ENCODE measurements at places on chromosomes 3 and 15. TPM values are rescaled to one million over a fixed set of nuclear protein-coding genes. Genes with fewer than 3 reads are reported as not detected.
A peak's percentile ranks its signal among the peaks of the same experiment; 100 is the strongest.

DNA sequence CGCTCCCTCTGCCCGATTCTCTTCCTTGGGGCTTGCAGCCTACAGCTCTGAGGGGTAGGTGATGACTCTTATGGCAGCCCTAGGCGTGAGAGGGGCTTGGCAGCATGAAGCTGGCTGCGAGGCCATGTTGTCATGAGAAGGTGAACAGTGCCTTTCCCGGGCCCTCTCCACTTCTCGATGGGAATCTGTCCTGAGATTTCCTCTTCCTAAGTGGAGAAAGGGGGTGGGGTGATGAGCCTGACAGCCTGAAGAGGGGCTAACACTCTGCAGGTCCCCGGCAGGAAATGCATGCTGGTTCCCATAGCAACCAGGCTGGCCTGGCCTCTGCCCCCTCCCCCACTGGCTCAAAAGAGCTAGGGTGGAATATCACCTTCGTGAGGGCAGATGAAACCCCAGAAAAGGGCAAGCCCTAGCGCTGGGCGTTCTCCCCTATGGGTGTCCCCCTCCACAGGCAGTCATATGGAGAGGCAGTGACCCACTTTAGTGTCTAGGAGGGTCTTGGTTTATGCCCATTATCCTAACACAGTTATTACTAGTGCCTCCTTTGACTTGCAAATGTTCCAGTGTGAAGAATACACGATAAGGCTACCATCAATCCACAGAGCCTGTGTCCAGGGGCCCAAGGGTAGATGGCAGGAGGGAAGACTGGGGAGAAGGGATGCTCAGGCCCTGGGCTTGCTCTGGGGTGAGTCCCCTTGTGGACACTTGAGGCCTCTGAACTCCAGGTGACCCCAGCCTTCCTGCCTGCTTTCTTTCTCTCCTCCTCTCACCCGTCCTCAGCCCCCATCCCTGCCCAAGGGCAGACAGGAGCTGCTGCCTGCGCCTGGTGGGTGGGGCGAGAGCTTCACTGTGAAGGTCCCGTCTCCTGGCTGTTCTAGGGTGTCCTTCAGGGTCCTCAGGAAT, 13.2 kb downstream of the EPHB3 start:
- no peaks in the 10 kb centered on the region for H3K36me3 ChIP-seq
- H3K4me3 ChIP-seq = no peak overlapping the region
- peaks cover 12% of the 10 kb centered on the region for H3K27me3 ChIP-seq
- DNase-seq = no peak
- H3K4me1 ChIP-seq = no peaks in the 10 kb centered on the region

GRCh38 chr15:89192136-89192535, 29.2 kb downstream of the RLBP1 start:
- no peaks in the 10 kb centered on the region for H3K27me3 ChIP-seq
- peaks cover 17% of the 10 kb centered on the region for H3K36me3 ChIP-seq
- DNase-seq = no peak
- H3K4me1 ChIP-seq = peaks cover 5% of the 10 kb centered on the region
- H3K4me3 ChIP-seq = no peak overlapping the region
- no peak overlapping the region for H3K27ac ChIP-seq

DNA sequence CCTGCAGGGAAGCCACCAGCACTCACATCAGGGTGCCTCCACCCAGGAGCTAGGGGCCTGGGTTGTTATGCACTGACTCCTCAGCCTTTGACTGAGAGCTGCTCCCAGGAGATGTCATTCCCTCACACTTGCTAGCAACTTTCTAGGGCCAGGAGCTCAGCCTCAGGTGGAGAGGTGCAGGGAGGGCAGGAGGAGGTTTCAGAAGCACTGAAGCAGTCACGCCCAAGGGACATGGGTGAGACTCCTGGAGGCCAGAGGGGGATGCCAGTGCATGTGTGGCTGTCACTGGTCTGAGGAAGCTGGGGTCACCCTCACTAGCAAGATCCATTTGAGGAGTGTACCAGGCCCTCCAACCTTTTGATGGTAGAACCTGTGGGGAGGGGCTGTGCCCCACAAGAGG, 271.2 kb downstream of the PLCL2 start:
- peaks cover 37% of the 10 kb centered on the region for H3K4me1 ChIP-seq
- H3K27me3 ChIP-seq = no peaks in the 10 kb centered on the region
- DNase-seq = no peak
- peaks cover 37% of the 10 kb centered on the region for H3K36me3 ChIP-seq
- H3K27ac ChIP-seq = no peak overlapping the region

DNA sequence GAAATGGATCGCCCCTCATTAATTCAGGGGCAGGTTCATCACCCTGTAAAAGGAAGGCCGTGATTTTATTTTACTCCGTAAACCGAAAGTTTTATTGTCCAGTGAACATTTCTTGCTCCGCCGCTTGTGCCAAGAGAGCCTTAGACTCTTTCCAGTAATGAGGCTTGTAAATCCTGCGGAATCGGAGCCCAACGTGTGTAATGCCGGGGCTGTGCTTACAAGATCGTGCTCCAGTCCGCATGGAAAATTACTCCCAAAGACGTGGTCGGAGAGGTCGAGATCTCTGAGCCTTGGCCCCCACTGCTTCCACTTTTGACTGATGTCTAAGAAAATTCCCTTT, 649 bp upstream of the PLOD2 start:
- no peak overlapping the region for H3K27ac ChIP-seq
- DNase-seq = no peak
- peak overlapping the region; percentile 55 for H3K4me3 ChIP-seq
- H3K27me3 ChIP-seq = peaks cover 41% of the 10 kb centered on the region

DNA sequence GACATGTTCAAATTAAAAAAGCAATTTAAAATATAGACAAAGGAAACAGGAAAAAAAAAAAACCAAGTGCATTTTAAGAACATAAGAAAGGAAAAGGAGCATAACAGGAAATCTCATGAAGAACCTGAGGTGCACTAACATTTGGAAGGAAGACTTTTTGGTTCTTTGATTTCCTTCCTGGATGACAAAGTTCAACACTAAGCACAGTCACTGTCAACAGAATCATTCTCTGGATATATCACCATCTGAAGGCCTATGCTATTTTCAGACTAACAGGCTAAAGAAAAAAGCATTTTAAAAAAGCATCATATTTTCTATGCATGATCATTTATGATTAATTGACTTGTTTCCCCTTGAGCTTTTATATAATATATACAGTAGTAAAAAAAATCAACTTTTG, 349.6 kb downstream of the PLCL2 start:
- H3K36me3 ChIP-seq = no peaks in the 10 kb centered on the region

DNA sequence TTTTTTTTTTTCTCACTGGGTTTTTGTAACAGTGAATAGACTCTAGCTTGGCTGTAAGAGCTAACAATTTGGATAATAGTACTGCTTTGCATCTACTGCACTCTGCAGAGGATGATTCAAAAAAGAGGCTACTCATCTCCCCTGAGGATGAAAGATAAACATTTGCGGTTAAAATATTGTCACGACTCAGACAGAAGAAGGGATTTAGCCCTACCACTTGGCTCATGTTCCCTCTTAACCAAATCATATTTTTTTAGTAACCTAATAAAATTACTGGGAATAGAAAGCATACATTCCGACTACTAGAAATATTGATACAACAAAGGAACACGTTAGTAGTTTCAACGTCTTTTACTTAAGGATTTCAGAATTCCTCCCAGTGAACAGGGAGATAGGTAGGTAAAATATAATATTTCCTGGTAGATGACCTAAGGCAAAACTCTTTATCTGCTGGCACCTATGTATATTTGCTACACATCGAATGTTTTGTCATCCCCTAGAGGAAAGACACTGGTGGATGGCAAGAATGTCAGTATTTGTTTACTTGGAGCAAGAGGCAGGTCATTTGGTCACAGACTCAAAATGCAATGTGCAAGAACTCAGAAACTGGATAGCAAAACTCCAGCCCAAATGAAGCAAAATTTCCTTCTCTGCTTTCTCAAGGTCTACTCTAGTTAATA, 110.8 kb downstream of the GREM1 start:
- H3K27me3 ChIP-seq = peaks cover 8% of the 10 kb centered on the region
- H3K36me3 ChIP-seq = no peaks in the 10 kb centered on the region
- H3K27ac ChIP-seq = no peak overlapping the region
- no peak for DNase-seq
- no peak overlapping the region for H3K4me3 ChIP-seq

GRCh38 chr3:11510356-11510755, 133.4 kb downstream of the VGLL4 start:
- no peak overlapping the region for H3K4me3 ChIP-seq
- H3K36me3 ChIP-seq = peaks cover 8% of the 10 kb centered on the region
- DNase-seq = no peak

GRCh38 chr3:71485896-71486295, 97.6 kb downstream of the FOXP1 start:
- DNase-seq = no peak
- H3K27ac ChIP-seq = peak overlapping the region; percentile 98
- H3K4me1 ChIP-seq = peaks cover 83% of the 10 kb centered on the region
- peak overlapping the region; percentile 45 for H3K4me3 ChIP-seq
- H3K27me3 ChIP-seq = no peaks in the 10 kb centered on the region

- no peak overlapping the region for H3K4me3 ChIP-seq
- H3K36me3 ChIP-seq = no peaks in the 10 kb centered on the region
- H3K27ac ChIP-seq = no peak overlapping the region
- no peak for DNase-seq
- H3K27me3 ChIP-seq = peaks cover 43% of the 10 kb centered on the region
Measured at GRCh38 chr15:29573197-29573838, 248.9 kb downstream of the TJP1 start.

DNA sequence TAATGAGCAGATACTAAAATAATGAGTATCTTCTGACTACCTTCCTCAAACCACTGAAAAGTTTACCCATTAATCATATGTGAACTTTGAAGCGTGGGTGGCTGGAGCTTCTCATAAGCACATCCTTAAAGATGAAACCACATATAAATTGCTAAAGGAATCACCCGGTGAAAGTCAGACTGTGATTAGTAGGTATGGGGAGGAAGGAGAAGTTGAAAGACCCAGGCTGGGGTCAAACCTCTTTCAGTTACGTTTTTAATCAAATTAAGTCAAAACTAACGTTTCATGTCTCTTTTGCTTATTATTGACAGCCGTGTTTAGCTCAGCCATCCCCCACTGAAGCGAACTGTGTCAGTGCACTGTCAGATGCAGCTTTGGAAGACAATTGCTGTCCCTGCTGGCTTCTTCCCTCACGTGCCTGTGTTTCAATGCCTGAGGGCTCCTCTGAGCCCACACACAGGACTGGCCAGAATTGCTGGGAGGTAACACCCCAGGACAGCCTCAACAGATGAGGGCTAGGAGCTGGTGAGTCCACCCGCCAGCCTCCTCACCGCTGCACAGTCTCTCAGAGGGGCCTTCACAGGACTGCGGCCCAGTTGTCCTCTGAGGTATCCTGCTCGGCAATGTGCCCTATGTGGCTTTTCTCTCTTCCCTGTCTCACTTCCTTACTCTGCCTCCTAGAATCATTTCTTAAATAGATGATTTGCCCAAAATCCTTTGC, 29.3 kb upstream of the SH3BP5 start:
- no peak overlapping the region for H3K4me3 ChIP-seq
- peak; percentile 81 for DNase-seq
- H3K4me1 ChIP-seq = peaks cover 32% of the 10 kb centered on the region
- peaks cover 6% of the 10 kb centered on the region for H3K27me3 ChIP-seq

DNA sequence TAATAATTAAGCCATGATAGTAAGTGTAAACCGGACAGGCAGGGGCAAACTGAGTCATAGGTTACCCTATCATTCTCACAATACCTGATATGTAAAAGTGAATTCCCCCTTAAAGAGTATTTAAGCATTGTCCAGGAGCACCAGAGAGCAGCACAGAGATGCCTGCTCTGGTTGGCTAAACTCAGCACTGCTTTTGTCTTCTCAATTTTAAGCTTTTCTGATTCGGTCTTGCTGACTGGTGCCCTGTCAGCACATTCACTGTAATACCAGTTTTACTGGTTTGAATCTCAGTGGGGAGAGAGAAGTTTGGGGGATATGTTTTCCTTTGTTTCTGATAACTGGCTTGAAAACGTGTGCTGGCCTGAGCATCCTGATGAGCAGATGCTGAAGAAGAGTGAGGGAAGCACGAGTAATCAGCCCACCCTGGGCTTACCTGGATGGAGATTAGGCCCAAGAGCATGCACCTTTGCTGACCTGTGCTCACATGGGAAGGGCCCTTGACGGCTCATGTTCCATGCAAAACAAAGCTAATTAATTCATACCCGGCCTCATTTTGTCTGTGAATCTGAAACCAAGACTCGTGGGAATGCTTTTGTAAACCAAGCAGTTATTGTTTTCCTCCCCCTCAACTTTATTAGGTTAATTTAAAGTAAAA, 208.5 kb upstream of the MRPL3 start:
- peaks cover 6% of the 10 kb centered on the region for H3K4me1 ChIP-seq
- peaks cover 6% of the 10 kb centered on the region for H3K27me3 ChIP-seq
- H3K4me3 ChIP-seq = no peak overlapping the region
- H3K27ac ChIP-seq = no peak overlapping the region

DNA sequence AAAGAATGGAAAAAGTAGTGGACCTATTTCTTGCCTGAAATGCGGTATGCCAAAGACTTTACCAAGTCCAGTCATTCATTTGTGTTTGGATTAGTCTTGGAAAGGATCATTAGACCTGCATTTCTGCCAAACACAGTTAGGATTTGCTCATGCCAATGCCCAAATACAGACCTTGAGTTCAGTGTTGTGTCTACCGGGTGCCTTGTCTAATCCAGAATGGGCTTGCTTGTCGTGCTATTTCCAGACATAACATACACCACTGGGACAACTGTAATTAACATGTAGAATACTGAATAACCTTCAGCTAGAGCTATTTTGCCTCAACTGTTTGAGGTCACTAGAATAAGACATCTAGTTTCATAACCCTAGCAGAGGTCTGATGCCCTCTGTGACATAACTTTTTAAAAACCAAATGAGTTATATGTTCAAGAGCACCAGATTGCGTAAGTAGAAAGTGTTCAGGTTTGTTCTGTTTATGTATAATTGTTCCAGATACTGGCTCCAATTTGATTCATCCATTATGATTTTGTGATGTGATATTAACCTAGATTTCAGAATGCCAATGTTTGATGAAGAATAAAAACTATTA, 145.3 kb upstream of the DPH6 start:
- no peak overlapping the region for H3K4me3 ChIP-seq
- no peaks in the 10 kb centered on the region for H3K36me3 ChIP-seq
- no peak overlapping the region for H3K27ac ChIP-seq
- H3K4me1 ChIP-seq = no peaks in the 10 kb centered on the region

GRCh38 chr3:61450866-61451265, 110.5 kb upstream of the PTPRG start:
- H3K4me1 ChIP-seq = no peaks in the 10 kb centered on the region
- no peaks in the 10 kb centered on the region for H3K36me3 ChIP-seq
- no peak for DNase-seq
- no peak overlapping the region for H3K4me3 ChIP-seq

DNA sequence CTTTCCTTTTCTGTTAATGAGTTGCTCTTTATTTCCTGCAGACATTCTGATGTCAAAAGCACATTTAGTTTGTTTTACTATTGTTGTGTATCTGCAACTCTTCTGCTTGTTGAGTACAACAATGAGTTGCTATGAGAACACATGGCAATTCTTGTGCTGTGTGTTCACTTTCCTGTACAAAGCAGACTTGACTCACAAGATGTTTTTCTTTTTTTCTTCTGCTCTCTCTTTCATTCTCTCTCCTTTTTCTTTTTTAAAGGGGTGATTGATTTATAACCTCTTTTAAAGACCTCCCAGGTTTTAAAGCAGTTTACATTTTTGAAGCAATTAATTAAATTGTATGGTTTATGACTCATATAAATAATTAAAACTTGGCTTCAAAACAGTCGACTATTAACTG, 31.6 kb upstream of the ABHD10 start:
- H3K27me3 ChIP-seq = no peaks in the 10 kb centered on the region
- no peaks in the 10 kb centered on the region for H3K36me3 ChIP-seq
- no peak overlapping the region for H3K4me3 ChIP-seq
- H3K4me1 ChIP-seq = no peaks in the 10 kb centered on the region
- DNase-seq = no peak

CCDC39 gene
- not detected for total RNA-seq

GOLGA6L10 gene
- total RNA-seq = 2.5 TPM

CHRFAM7A gene
- total RNA-seq = 1.0 TPM

ADAMTSL3 gene
- not detected for total RNA-seq

Data from activated CD8-positive, alpha-beta T cell treated with anti-CD3 and anti-CD28 coated beads for 36 hours (primary cell).